Natural killer cell (primary cell): ENCODE measurements at places on chromosomes 5 and 9. TPM values are rescaled to one million over a fixed set of nuclear protein-coding genes. Genes with fewer than 3 reads are reported as not detected.
A peak's percentile ranks its signal among the peaks of the same experiment; 100 is the strongest.

DNA sequence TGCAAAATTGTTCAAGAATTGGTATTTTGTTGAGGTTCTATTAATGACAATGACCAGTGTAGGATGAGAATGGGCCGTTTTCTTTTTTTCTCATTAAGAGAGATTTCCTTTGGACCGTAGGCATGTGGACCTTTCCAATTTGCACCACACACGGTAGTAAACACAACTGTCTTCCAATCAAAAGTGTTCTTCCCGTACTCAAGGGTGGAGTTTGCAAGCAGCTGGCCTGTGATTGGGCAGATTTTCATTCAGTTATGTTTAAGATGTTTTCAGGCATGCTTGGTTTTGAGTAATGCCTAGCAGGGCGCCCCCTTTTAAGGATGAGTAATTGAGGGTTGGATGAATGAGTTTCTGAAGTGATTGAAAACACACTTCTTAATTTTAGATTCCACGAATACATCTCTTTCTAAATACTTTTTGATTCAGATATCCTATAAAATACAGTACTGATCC lies 2.5 kb downstream of the KDM3B start:
- peak; percentile 32 for DNase-seq
- peak overlapping the region; percentile 97 for H3K27ac ChIP-seq
- no peaks in the 10 kb centered on the region for H3K27me3 ChIP-seq
- H3K4me1 ChIP-seq: peaks cover 18% of the 10 kb centered on the region
- H3K36me3 ChIP-seq: no peaks in the 10 kb centered on the region

DNA sequence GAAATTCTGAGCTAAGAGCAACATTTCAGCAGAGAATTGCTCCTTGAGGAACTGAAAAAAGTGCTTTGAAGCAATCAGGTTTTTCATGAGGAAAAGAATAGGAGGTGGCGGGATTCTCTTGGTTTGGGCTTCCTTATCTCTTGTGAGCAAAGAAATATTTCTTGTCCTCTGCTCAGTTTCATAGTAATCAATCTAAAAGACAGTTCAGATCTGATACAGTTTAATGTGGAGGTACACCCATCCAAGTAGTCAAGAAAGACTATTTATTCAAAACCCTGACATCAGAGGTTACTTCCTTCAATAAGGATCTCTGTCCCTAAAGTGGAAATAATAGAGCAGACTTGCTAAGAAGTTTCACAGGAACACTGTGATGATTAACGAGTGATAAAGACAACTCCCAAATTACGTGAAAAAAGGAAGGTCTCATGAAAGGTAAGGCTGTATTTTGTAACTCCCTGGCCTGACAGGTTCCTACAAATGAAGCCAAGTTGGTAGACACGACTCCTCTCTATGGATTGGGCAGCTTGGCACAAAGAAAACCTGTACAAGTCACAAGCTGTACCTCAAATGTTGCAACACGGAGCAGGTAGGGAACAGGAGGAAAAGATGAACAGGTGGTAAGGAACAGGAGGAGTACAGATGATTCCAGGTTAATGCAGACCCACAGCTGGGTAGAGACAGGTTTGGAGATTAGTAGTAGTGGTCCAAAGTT lies 94.1 kb downstream of the SUSD1 start:
- H3K27ac ChIP-seq: no peak overlapping the region
- no peak for DNase-seq
- H3K4me3 ChIP-seq: no peak overlapping the region
- H3K36me3 ChIP-seq: peaks cover 35% of the 10 kb centered on the region
- H3K4me1 ChIP-seq: no peaks in the 10 kb centered on the region

DNA sequence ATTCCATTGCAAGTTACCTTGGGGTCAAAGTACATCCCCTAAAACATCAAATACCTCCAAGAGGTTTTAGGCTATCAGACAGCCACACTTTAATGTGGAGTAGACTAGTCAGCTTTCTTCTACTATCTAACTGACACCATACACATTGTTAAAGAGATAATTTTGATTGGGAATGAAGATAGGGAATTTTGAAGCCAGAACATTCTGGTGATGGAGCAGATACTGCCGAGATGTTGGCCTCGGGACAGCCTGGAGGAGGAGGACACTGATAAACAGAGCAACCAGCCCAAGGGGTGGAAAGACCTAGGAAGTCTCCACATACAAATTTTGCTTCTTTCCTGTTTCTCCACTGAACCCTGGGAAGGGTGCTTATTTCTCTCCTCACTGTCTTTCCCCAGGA lies 14.9 kb downstream of the TJP2 start:
- no peaks in the 10 kb centered on the region for H3K36me3 ChIP-seq
- H3K4me3 ChIP-seq: no peak overlapping the region
- H3K27me3 ChIP-seq: no peaks in the 10 kb centered on the region
- H3K27ac ChIP-seq: no peak overlapping the region
- no peak for DNase-seq

GRCh38 chr9:19411316-19411715 lies 2.5 kb downstream of the ACER2 start:
- DNase-seq: no peak
- no peak overlapping the region for H3K4me3 ChIP-seq
- H3K27me3 ChIP-seq: no peaks in the 10 kb centered on the region
- H3K27ac ChIP-seq: no peak overlapping the region
- no peaks in the 10 kb centered on the region for H3K36me3 ChIP-seq

DNA sequence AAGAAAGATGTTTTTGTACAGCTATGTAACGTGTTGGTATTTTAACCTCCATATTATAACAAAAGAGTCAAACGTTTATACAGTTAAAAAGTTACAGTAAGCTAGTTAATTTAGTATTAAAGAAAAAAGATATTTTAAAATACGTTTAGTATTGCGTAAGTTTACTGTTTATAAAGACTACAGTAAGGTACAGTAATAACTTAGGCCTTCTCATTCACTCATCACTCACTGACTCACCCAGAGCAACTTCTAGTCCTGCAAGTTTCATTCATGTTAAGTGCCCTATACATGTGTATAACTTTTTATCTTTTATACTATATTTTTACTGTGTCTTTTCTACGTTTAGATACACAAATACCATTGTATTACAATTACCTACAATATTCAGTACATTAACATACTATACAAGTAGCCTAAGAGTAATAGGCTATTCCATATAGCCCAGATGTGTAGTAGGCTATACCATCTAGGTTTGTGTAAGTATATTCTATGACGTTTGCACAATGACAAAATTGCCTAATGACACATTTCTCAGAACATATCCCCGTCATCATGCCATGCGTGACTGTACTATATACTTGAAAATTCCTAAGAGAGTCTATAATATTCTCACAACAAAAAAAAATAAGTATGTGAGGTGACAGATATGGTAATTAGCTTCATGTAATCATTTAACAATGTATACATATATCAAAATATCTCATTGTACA lies 33.8 kb downstream of the ERP44 start:
- H3K27ac ChIP-seq: no peak overlapping the region
- H3K4me3 ChIP-seq: no peak overlapping the region
- no peaks in the 10 kb centered on the region for H3K36me3 ChIP-seq
- no peak for DNase-seq

DNA sequence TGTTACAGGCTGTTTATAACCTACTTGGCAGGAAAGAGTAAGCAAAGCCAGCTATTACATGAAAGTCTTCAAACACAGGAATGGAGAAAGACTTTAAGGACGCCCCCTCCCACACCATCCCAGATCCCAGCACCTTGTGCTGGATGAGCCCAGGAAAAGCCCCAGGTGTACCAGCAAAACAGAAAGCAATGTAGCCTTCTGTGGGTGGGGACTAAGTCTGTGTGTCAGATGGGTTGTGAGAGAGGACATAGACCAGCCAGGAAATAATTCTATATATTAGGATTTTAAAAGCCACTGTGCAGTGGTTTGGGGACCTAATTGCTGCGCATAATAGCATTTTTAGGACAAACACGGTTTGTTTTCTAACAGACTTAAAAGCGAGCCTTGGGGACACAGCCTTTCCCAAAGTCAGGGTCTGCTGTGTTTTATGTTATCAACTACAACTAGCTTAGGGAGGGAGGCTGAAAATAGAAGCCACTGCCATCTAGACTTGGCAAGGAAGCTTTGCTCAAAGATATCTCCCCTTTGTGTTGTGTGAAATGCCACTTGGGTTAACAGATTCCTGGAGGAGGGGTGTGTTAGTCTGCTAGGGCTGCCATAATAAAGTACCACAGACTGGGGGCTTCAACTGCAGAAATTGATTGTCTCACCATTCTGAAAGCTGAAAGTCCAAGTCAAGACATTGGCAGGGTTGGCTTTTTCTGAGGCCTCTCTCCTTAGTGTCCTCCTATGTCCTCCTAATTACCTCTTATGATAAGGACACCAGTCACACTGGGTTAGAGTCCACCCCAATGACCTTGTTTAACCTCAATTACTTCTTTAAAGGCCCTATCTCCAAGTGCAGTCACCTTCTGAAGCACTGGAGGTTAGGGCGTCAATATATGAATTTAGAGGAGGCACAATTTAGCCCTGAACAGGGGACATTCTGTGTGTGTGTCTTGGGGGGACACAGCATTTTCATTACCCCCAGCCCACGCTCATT lies 17.2 kb upstream of the UBE2QL1 start:
- no peaks in the 10 kb centered on the region for H3K4me1 ChIP-seq
- no peak overlapping the region for H3K27ac ChIP-seq
- peaks cover 4% of the 10 kb centered on the region for H3K27me3 ChIP-seq

DNA sequence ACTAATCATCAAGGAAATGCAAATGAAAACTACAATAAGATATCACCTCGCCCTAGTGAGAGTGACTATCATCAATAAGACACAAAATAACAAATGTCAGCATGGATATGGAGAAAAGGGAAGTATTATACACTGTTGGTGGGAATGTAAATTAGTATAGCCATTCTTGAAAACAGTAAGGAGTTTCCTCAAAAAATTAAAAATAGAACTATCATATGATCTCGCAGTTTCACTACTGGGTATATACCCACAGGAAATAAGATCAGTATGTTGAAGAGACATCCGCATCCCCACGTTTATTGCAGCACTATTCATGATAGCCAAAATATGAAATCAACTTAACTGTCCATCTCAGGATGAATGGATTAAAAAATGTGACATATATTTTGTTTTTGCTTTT lies 31.6 kb upstream of the STK32A start:
- no peaks in the 10 kb centered on the region for H3K4me1 ChIP-seq
- no peak for DNase-seq
- no peak overlapping the region for H3K4me3 ChIP-seq
- no peaks in the 10 kb centered on the region for H3K36me3 ChIP-seq
- H3K27me3 ChIP-seq: peaks cover 2% of the 10 kb centered on the region

GRCh38 chr5:78367318-78367991 lies 7.0 kb downstream of the SCAMP1 start:
- H3K36me3 ChIP-seq: no peaks in the 10 kb centered on the region
- H3K4me3 ChIP-seq: no peak overlapping the region
- no peak for DNase-seq
- no peaks in the 10 kb centered on the region for H3K4me1 ChIP-seq
- no peaks in the 10 kb centered on the region for H3K27me3 ChIP-seq
- no peak overlapping the region for H3K27ac ChIP-seq

DNA sequence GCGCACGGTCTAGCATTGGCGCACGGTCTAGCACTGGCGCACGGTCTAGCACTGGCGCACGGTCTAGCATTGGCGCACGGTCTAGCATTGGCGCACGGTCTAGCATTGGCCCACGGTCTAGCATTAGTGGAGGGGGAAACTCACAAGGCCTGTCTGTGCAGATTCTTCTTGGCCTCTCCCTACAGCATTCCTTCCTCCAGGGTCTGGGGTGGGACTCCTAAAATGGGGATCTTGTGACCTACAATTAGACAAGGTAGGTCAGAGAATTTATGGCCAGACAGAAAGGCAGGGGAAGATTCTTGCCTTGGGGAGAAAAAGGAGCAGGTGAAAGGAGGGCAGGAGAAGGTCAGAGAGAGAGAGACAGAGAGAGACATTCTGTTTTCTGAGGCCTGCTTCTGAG lies 5.4 kb upstream of the GBGT1 start:
- DNase-seq: no peak
- H3K4me1 ChIP-seq: peaks cover 2% of the 10 kb centered on the region
- H3K27me3 ChIP-seq: no peaks in the 10 kb centered on the region

- no peaks in the 10 kb centered on the region for H3K4me1 ChIP-seq
- no peak overlapping the region for H3K4me3 ChIP-seq
- H3K36me3 ChIP-seq: no peaks in the 10 kb centered on the region
- DNase-seq: no peak
- no peaks in the 10 kb centered on the region for H3K27me3 ChIP-seq
Observed at GRCh38 chr5:7751874-7752273, 99.1 kb downstream of the CFAP90 start.

DNA sequence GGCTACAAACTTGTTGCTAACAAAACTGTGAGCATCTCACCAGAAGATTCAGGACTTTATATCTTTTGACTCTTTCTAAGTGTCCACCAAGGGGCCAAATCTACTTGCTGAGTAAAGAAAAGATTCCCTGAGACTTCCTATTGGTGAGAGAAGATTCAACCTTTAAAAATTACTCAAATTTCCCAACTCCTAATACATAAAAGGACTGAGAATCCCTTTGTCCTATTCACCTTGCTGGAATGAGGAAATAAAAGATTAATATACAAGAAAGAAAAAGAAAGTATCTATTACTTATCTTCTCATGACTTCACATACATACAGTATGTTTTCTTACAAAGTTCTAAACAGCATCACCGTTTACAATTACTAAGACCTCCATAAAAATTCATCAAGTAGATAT lies 47.9 kb upstream of the MYOT start:
- no peak overlapping the region for H3K27ac ChIP-seq
- no peaks in the 10 kb centered on the region for H3K4me1 ChIP-seq
- no peak overlapping the region for H3K4me3 ChIP-seq
- H3K27me3 ChIP-seq: no peaks in the 10 kb centered on the region
- H3K36me3 ChIP-seq: no peaks in the 10 kb centered on the region

GRCh38 chr5:139760066-139761056 lies 35.2 kb upstream of the PSD2 start:
- H3K4me3 ChIP-seq: no peak overlapping the region
- H3K27ac ChIP-seq: no peak overlapping the region
- H3K36me3 ChIP-seq: no peaks in the 10 kb centered on the region
- DNase-seq: no peak
- peaks cover 53% of the 10 kb centered on the region for H3K4me1 ChIP-seq

GRCh38 chr5:175690025-175690424 lies 32.2 kb downstream of the HRH2 start:
- DNase-seq: no peak
- peaks cover 24% of the 10 kb centered on the region for H3K4me1 ChIP-seq
- H3K36me3 ChIP-seq: no peaks in the 10 kb centered on the region
- peak overlapping the region; percentile 8 for H3K27ac ChIP-seq
- H3K4me3 ChIP-seq: no peak overlapping the region

- H3K27ac ChIP-seq: no peak overlapping the region
- H3K4me1 ChIP-seq: peaks cover 51% of the 10 kb centered on the region
- peaks cover 11% of the 10 kb centered on the region for H3K36me3 ChIP-seq
- no peaks in the 10 kb centered on the region for H3K27me3 ChIP-seq
Observed at GRCh38 chr9:121282277-121283079, 14.5 kb downstream of the GSN start.

Gene IFNB1
- total RNA-seq: not detected

Gene GAPVD1
- total RNA-seq: 68.8 TPM

Gene PCDHGC5
- total RNA-seq: 0.97 TPM

Gene ZNF354C
- 4.0 TPM for total RNA-seq

Gene XPA
- 21.7 TPM for total RNA-seq

Gene FAM219A
- 18.9 TPM for total RNA-seq

Gene PRR7
- total RNA-seq: 21.6 TPM
